ENCODE measurements at places on chromosomes 7 and 10.

DNA sequence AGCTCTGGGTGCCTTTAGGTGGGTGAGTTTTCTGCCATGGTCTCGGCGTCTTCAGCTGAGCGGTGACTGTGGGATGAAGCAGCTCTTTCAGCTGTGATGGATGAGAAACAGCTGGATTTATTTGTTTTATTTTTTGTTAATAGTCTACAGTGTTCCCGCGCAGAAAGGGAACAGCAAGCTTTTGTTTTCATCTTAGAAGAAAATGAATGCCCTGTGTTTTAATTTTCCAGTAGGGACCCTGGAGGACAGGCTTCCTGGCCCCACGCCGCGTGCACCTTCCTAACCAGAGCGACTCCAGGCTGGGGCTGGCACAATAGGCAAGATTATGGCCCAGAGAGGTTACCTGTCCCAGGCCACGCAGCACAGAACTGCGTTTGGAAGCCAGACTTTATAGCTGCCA, 57.6 kb downstream of the GTF2IRD1 start:
- no peaks in the 10 kb centered on the region for H3K4me1 ChIP-seq
- no peak for DNase-seq
- no peaks in the 10 kb centered on the region for H3K27me3 ChIP-seq
- no peak overlapping the region for H3K27ac ChIP-seq

- no peak overlapping the region for H3K27ac ChIP-seq
- H3K4me1 ChIP-seq, result no peaks in the 10 kb centered on the region
- no peak for DNase-seq
- peaks cover 5% of the 10 kb centered on the region for H3K27me3 ChIP-seq
- H3K36me3 ChIP-seq, result peaks cover 2% of the 10 kb centered on the region
- H3K4me3 ChIP-seq, result no peak overlapping the region
Measured at GRCh38 chr10:4532976-4533375, 293.0 kb upstream of the AKR1E2 start.

DNA sequence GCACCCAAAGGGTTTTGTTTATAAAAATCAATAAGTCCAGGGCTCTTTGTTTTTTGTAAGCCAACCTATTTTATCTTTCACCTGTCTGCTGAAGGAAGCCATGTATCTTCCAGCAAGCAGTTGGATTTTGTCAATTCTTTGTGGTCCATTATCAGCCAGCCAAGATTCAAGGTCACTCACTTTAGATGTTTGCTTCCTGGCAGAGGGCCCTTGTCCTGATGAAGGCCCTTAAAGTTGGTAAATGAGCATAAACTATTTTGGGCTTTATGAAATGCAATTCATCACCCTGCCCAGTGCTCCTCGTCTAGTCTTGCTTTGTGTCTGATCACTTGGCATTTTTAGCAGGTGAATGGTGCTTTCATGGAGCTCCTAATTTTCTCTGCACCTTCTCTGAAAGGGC, 1004.2 kb downstream of the GRID1 start:
- no peak overlapping the region for H3K27ac ChIP-seq
- no peak for DNase-seq
- H3K36me3 ChIP-seq, result no peaks in the 10 kb centered on the region
- H3K27me3 ChIP-seq, result no peaks in the 10 kb centered on the region

DNA sequence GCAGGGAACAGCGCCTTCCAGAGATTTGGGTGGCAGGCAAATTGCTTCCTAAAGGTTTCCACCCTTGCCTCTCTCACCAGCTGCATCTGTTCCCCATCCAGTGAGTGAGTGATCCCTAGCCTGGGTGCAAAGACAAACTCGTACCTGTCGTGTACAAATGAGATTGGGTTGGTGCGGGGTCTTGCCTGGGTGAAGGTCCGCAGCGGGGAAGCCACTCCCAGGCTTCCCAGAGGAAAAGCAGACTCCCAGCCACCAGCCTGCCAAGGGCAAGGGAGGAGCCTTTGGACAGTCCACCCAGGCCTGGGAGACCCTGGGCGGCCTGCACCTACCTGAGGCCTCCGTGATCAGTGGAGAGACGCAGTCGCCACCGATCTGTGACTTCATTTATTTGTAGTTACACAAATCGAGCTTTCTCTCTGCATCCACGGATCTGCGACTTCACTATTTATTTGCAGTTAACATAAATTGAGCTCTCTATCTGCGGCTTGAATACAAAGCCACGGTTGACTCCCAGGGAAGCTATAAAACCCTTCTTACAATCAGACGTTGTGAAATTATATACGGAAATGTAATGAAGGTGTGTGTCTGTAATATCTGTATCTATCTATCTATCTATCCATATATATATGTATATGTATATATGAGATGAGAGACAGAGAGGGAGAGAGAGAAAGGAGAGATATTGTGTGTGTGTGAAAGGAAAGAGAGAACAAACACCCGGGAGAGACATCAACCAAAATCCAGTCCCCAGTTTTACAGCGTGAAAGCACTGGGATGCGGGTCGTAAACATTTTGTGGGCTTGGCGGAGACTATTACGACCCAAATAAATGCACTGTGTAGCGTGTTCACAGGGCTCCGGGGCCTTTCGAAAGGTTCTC, 3.0 kb upstream of the HOXA7 start:
- peaks cover 1% of the 10 kb centered on the region for H3K36me3 ChIP-seq
- peaks cover 15% of the 10 kb centered on the region for H3K4me1 ChIP-seq
- no peak for DNase-seq
- peaks cover 89% of the 10 kb centered on the region for H3K27me3 ChIP-seq

All from activated CD8-positive, alpha-beta memory T cell treated with anti-CD3 and anti-CD28 coated beads, Interleukin-2, amount 10 ng/mL, durations not matched to agents 7 days and 5 days (primary cell).